ENCODE measurements at places on chromosomes 7 and 10.

DNA sequence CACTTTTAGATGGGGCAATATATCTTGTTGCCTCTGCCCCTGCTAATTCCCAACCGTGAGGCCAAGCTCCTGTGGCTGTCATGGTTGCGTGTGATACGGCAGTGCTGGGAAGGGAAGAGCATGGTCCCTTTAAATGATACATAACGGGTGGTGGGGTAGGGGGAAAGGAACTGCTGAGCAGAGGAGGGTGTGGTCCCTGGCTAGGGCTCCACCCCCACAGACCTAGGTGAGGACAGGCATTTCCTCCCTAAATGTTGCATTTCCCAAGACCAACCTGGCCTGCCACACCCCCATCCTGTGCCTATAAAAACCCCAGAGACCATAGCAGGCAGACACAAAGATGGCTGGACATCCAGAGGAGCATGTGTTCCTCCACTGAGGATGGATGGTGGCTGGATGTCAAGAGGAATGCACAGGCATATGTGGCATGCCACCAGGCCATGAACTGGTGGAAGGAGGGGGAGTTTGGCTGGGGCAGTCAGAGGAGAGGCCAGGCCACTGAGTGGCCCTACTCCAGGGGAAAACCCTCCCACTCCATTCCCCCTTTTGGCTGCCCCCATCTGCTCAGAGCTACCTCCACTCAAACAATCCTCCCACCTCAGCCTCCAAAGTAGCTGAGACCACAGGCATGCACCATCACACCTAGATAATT is 104.0 kb downstream of the PLXDC2 start:
- no peak for DNase-seq

DNA sequence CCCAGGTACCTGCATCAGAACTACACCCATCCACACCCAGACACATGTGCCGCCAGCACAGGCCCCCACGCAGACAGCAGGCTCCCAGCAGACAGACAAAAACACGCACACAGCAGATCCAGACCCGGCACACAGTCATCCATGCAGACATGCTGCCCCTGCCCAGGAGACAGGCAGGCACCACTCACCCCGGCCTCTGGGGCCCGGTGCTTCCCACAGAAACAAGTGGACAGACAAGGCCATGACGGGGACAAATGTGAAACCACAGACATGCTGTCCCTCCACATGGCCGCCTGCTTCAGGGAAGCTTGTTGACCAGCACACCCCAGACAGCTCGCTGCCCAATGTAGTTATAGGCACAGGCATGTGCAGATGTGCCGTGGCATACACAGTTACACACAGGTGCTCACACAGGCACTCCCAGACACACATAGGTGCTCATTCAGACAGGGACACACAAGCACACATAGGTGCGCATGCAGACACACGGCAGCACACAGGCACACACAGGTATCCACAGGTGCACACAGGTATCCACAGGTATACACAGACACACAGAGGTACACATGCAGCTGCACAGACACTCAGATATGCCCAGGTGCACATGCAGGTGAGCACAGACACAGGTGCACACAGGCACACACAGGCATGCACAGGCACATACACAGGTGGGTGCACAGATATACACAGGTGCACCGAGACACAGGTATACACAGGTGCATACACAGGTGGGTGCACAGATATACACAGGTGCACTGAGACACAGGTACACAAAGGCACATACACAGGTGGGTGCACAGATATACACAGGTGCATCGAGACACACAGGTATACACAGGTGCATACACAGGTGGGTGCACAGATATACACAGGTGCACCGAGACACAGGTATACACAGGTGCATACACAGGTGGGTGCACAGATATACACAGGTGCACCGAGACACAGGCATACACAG is 10.5 kb upstream of the SCART1 start:
- no peak for DNase-seq

DNA sequence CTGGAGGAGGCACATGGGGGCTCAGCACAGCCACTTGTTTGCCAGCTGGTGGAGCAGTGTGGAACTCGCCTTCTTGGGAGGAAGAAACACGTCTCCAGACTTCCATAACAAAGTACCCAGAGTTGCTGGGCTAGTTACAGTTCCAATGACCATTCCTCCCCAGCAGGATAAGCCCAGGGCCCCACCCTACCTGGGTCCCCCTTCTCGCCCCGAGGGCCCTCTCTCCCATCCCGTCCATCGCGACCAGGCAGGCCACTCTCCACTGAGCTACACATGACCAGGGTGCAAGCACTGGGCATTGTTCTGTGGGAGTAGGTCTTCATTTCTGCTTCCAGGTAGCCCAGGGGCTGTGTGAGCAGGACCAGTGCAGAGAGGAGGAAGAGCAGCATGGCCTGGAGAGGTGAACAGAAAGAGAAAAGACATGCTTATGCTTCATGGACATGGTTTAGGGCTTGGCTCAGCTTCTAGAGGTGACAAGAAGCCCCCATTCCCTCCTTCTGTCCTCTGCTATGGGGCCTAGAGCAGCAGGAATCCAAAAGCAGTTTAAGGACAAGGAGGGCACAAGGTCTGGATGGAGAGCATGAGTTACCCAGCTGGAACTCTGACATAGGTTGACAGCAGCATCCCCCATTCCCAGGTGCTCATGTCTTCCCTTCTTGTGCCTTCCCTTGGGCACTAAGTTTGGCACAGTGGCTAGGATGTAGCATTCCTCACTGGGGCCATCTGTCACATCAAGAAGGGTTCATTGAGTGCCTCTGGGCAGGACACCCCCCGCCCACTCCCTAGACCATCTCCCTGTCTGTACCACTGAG is 2.4 kb downstream of the SFTPD start:
- DNase-seq = no peak

- no peak for DNase-seq
Observed at GRCh38 chr7:80632139-80632538, 6.3 kb upstream of the CD36 start.

DNA sequence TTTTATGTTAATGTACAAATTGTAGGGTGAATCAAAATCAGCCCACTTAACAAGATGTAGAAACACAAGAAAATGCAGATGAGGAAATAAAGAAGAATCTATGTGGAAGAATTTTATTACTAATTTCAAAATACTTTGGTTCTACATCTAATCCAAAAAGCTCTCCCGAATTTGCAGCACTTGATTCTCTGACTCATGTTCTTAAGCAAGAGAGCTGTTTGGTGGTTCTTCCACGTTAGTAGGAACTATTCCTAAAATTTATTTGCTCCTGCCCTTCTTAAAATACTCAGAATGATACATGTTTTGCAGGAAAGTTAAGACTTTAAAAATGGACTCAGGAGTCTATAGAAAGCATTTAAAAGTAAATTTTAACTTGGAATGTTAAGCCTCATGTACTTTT is 91.8 kb downstream of the ZMYND11 start:
- no peak for DNase-seq

GRCh38 chr7:24764011-24764410 is 6.7 kb upstream of the GSDME start:
- no peak for DNase-seq

- DNase-seq = no peak
Observed at GRCh38 chr10:113027574-113028455, 77.8 kb downstream of the TCF7L2 start.

DNA sequence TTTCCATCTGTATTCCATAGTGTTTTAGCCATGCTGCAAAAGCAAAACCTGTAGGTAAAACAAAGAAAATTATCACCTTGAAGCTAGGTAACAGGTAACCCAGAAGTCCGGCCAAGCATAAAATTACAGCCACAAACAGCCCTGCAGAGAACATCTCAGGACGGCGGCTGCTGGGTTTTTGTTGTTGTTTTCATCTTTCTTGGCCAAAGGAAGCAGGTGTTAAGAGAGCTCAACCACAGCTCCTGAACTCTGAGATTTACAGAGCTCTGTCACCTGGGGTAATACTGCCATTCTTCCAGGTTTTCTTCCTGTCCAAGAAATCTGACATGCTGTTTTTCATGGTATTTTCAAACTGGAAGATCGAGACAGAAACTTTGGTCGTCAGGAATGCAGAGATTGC is 847 bp upstream of the SCIN start:
- DNase-seq = no peak

DNA sequence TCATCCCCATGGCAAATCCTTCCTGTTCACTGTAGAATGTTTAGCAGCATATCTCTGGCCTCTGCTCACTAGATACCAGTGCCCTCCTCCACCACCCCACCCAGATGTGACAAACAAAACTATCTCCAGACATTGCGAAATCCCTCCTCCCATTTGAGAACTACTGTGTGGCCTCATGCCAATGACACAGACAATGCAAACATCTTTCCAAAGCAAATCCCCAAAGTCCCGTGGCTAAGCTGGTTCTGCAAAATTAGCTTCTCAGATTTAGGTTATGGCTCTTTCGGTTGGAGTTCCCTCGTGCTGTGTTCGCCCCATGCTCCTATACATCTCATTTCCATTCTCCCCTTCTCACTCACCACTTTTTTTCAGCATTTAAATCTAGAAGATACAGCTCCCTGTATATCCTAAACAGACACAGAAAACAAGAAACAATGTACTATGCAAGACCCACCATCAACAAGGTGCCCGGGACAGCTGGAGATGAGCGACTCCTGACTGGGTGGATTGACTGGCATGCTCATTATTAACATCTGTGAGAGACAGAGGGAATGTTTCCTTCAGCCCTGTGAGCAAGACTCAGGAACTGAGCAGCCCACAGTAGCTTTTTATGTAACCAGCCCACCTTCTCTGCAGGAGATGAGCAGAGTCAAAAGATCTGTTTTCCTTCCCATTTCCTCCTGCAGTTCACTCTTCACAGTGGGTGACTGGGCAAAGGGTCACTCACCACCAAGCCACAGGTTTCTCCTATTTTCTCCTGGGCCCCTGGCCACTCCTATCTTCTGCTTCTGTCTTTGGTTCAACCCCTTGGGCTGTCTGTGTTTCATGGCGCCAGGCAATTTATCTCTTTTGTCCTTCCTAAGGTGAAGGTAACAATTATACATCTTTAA is 225.7 kb upstream of the AOAH start:
- DNase-seq = no peak

DNA sequence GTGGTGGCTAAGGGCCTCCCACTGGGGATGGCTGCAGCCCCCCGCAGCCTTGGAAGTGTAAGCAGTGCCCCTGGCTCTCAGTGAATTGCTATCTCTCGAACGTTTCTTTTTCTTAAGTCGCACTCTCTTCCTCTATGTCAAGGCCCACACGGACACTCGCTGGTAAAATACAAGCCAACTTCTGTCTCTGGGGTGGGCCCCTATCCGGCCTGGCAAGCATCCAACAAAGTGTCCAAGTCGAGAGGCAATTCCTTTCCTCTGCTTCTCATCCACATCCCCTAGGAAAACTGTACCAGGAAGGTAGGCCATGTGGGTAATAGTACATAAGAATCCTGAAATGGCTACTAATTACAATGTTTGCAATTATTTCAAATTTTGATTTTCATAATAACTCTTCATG is 194.9 kb upstream of the MGMT start:
- DNase-seq = no peak

- DNase-seq = no peak
Observed at GRCh38 chr10:100759331-100759730, 13.9 kb downstream of the PAX2 start.

DNA sequence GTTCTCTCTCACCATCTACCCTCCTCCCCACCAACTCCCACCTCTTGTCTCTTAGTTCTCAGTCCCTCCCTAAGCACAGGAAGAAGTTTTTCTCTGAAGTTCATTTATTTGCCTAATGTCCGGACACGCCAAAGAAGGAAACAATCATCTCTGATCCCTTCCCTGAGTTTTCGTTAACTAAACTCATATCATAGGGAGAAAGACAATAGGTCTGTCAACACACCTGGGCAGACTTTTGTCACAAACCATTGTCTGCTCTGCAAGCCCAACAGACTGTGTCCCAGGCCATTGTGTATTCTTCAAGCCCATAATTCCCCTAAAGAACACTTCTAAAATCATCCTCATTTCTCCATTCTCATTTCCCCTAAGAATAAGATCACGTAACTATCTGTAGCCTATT is 691.0 kb upstream of the MBL2 start:
- no peak for DNase-seq

DNA sequence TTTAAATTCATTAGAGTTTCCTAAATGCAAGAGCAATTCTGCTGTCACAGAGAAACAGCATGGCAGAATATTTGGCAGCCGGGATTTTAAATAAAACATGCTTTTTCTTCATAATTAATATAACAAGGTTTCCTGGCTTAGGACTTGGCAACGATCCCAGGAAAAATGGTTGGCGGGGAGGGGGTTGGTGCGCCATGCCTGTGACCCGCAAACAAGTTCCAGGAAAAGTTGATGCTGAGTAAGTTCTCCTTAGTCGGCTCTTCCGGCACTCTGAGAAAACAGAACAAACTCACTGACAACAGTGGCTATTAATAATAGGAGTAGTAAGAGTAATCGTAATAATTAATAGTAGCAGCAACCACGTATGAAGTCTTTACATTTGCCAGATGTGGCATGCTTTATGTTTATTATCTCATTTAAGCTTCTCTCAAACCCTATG is 4.6 kb downstream of the HABP2 start:
- DNase-seq = no peak

DNA sequence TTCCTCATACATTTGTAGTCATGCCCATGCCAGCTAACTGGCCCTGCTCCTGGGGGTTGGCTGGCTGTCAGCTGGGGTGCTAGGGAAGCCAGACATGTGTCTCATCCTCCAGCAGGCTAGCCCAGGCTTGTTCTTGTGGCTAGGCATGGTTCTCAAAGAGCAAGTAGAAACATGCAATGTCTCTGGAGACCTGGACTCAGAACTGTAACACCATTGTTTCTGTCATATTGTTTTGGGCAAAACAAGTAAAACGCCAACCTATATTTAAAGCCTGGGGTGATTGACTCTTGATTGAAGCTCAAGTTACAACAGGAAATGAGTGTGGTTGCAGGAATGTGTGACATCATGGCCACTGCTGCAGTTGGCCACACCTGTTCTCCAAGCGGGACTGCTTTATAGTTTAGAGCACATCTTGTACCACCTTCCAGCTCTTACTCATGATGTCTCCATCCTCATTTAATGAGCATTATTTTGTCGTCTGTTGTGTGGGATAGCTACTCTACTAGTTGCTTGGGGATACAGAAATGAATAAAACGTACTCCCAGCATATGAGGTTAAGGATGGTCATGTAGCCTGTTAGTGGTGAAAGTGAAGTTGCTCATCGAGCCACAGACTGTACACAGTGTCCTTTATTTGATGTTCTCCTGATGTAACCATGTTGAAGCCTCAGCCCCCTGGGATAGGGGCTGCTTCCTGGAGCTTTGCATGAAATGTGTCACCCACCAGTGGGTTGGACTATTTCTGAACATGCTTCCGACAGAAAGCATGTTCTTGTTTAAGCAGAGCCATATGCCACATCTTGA is 168.4 kb downstream of the SORCS3 start:
- DNase-seq = no peak
